ENCODE measurements at places on chromosomes 7 and 10. TPM values are rescaled to one million over a fixed set of nuclear protein-coding genes. Genes with fewer than 3 reads are reported as not detected.

The GRID1 gene
- total RNA-seq: not detected

The CFTR gene
- total RNA-seq: 0.44 TPM

The AGR2 gene
- total RNA-seq: 1.4 TPM

The C10orf90 gene
- total RNA-seq: not detected

The LRIT1 gene
- total RNA-seq: not detected

The MSMB gene
- not detected for total RNA-seq

The ANKRD7 gene
- 0.49 TPM for total RNA-seq

The TMEM120A gene
- total RNA-seq: 34.4 TPM

The NKX1-2 gene
- total RNA-seq: not detected

The FBXO24 gene
- 0.79 TPM for total RNA-seq

The PPP3CB gene
- total RNA-seq: 35.5 TPM

The SLC13A1 gene
- not detected for total RNA-seq

The CASP7 gene
- total RNA-seq: 9.7 TPM

The SLC13A4 gene
- total RNA-seq: not detected

The AKR1D1 gene
- total RNA-seq: not detected
